ENCODE measurements at places on chromosomes 7 and 10.
A peak's percentile ranks its signal among the peaks of the same experiment; 100 is the strongest.

DNA sequence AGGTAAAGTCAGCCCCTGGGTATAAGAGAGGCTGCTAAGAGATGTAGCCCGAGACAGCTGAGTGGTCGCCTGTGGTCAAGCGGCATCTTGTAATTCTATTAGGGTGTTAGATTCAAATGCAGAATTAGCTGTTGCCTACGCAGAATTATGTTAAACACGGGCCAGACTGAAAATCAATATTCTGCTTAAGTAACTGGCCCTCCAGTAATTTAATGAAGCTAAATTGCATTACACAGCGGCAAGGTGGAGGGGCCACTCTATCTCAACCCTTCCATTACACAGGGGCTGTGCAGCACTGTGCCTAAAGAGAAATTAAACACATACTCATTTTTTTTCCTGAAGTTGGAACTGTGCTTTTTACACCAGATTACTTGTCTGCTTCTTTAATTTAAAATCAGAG is 448.5 kb upstream of the MGMT start:
- no peak for DNase-seq

- peak; percentile 78 for DNase-seq
Measured at GRCh38 chr10:72637398-72637857, 11.5 kb upstream of the MICU1 start.

- DNase-seq, result no peak
Measured at GRCh38 chr10:64312876-64313275, 791.7 kb downstream of the REEP3 start.

GRCh38 chr7:37277513-37277912 is 171.2 kb downstream of the ELMO1 start:
- no peak for DNase-seq

GRCh38 chr10:48556713-48557112 is 48.2 kb downstream of the ARHGAP22 start:
- DNase-seq, result no peak

GRCh38 chr7:2353936-2354185 is 766 bp upstream of the EIF3B start:
- DNase-seq, result peak; percentile 92

DNA sequence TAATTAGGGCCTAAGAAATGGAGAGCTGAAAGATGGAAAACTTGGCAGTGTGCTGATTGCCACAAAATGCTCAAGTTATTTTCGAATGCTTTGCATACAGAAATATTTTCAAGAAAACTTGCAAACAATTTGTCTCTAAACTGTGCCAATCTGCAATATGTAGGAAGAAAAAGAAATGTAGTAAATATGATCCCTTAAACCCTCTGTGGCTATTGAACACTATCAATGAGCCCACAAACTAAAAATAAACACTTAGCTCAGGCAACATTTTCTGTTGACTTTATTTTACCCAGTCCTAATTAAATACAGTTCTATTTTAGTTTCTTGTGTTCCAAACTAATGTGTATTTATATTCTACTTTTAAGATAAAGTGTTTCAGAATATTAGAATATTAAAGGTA is 342.1 kb downstream of the SEMA3D start:
- no peak for DNase-seq

- no peak for DNase-seq
Measured at GRCh38 chr10:124225467-124226270, 132.3 kb upstream of the CHST15 start.

DNA sequence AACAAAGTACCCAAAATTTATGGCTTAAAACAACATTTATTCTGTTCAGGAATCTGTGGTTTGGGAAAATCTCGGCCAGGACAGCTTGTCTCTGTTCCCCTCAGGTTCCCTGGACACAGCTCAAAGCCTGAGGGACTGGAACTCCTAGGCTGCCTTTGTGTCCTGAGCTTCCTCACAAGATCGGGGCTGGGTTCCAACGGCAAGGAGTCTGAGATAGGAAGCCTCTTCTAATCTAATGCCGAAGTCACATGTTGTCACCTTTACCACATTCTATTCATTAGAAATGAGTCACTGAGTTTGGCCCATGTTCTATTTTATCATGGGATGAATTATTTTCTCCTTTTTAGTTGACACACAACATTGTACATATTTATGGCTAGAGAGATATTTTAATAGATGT is 80.5 kb downstream of the ANKRD26 start:
- peak; percentile 11 for DNase-seq

GRCh38 chr10:36003031-36003600 is 361.0 kb upstream of the FZD8 start:
- no peak for DNase-seq

- DNase-seq, result no peak
Measured at GRCh38 chr10:6926971-6927370, 346.9 kb upstream of the PRKCQ start.

- no peak for DNase-seq
Measured at GRCh38 chr7:292226-292625, 2.3 kb downstream of the FOXL3 start.

DNA sequence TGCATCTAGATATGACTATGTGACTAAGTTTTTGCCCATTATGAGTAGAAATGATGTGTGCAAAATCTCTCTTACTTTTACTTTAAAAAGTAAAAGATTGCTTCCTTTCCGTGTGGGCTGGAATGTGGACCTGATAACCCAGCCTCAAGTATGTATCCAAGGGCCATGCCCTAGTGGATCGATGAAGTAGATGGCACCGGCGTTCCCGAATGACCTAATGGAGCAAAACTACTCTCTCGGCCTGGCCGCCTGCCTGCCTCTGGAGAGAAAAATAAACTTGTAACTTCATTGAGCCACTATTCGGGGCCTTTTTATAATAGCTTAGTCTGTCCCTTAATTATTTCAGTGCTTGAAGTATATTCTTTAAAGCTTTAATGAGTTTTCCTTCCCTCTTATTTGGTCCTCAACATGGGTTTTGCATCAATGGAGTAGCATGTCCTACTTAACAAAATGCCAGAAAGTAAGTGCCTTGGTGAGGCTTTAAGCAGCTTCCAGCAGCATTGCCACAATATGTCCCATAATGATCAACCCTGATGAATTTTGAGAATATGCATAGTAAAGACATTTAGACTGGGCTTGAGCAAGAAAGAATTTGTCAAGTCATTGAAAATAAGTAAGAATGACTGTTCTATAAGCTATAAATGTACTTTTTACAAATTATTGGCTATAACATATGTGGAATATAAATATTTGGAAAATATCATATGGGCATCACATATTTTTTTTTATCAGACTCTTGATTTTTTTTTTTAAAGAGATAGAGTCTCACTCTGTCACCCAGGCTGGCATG is 61.4 kb downstream of the PLXDC2 start:
- no peak for DNase-seq

DNA sequence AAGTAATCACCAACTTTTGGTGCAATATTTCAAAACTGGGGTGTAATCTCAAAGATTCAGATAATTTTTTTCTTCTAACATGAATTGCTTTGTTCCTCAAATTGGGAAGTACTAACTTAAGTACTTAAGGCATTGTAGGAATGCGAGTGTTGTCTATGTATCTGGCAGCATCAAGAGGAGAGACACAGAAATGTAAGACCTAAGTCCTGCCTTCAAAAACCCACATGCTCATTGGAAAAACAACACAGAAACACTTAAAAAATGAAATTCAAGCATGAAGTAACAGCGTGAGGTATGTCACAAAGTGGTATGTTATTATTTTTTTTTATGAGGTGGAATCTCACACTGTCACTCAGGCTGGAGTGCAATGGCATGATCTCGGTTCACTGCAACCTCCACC is 288.5 kb downstream of the ZEB1 start:
- DNase-seq, result no peak

DNA sequence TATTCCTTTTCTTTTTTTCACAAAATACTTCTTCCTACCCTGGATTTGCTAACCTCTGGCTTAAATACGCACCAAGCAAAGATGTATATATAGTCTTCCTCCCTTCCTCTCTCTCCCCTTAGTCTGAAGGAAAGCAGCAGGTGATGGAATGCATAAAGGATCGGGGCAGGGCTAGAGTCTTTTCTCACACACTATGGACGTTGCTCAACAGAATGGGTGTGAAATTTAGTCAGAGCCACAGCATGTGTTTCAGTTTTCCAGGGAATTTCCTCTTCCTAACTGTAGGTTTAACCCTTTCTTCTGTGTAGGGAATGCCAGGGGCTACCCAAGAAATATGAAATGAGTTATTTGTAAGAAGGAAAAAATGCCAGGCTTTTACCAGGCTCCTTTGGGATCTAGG is 71.4 kb upstream of the NFKB2 start:
- peak; percentile 42 for DNase-seq

DNA sequence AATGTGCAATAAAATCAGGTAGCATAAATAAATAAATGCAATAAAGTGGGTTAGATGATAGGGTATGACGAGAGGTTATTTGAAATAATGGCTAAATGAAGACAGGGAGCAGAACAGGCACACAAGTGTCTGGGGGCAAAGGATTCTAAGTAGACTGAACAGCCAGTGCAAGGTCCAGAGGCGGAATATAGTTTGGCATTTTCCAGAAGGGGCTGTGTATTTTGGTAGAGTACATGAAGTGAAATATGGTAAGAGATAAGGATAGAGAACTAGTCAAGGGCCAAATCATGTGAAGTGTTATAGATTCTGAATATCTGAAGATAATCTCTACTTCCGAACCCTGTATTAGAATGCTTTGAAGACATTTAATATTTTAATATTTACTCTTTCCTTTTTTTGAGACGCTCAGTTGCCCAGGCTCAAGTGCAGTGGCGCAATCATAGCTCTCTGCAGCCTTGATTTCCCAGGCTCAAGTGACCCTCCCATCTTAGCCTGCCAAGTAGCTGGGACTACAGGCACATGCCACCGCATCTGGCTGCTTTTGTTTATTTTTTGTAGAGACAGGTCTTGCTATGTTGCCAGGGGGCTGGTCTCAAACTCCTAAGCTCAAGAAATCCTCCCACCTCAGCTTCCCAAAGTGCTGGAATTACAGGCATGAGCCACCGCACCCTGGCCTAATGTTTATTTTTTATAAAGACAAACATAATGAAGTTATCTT is 44.4 kb upstream of the CD36 start:
- DNase-seq, result no peak

- DNase-seq, result peak; percentile 59
Measured at GRCh38 chr7:5382281-5382892, 41.2 kb downstream of the TNRC18 start.

DNA sequence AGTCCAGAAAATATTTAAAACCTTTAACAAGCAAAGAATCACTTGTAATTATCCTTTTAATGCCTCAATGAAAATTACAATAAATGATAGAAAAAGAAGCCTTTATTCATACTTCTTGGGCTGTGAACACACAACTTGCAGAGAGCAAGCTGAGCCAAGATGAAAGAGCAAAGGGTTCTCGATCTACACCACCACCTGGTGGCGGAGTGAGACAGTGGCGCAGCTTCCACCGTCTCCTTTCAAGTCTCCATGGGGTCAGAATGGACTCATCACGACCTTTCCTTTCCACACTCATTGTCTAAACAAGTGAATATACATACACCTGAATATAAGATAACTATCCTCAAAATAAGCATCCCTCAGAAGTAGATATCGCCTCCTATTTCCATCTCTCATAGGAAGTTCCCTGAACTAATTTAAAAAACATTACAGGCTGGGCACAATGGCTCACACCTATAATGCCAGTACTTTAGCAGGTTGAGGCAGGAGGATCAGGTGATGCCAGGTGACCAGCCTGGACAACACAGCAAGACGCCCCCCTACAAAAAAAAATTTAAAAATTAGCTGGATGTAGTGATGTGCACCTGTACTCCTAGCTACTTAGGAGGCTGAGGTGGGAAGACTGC is 40.7 kb downstream of the ATE1 start:
- peak; percentile 58 for DNase-seq

Data from fibroblast of skin of right biceps (primary cell).